ENCODE measurements at places on chromosomes 4 and X.

DNA sequence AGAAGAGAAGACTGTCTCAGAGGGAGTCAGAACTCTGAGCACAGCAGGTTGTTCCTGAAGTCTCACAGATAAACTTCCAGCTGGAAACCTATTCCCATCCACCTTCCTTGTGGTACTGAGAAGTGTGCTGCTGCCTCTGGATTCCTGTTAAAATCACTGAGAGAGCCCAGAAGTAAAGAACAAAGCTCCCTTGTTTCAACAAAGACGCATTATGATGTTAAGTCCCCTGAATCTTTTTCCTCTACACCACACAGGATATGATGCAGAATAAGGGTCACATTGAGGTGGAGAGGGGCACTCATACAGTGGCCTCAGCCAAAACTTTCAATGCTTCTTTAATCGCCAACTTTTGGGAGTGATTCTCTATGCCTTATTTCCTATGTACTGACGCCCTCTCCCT, 321.0 kb downstream of the OPHN1 start:
- no peak for DNase-seq

DNA sequence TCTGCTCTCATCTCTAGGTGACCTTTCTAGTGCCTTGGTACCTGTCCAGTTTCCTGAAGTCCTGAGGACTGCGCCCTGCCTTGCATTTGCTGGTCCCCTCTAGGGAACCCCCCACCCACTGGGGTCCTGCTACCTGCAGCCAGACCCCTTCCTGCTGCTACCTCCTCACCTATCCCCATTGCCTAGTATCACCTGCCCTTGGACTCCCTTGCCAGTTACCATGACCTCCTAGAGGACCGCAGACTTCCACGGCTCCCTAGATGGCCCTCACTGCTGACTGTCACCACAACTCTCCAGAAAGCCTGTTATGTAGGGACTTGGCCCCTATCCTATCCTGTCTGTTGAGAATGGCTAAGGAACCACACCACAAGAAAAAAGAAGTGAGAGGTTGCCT, 166.6 kb downstream of the EFNB1 start:
- no peak for DNase-seq

- DNase-seq, result no peak
Observed at GRCh38 chrX:17692709-17693346, 44.5 kb upstream of the SCML1 start.

DNA sequence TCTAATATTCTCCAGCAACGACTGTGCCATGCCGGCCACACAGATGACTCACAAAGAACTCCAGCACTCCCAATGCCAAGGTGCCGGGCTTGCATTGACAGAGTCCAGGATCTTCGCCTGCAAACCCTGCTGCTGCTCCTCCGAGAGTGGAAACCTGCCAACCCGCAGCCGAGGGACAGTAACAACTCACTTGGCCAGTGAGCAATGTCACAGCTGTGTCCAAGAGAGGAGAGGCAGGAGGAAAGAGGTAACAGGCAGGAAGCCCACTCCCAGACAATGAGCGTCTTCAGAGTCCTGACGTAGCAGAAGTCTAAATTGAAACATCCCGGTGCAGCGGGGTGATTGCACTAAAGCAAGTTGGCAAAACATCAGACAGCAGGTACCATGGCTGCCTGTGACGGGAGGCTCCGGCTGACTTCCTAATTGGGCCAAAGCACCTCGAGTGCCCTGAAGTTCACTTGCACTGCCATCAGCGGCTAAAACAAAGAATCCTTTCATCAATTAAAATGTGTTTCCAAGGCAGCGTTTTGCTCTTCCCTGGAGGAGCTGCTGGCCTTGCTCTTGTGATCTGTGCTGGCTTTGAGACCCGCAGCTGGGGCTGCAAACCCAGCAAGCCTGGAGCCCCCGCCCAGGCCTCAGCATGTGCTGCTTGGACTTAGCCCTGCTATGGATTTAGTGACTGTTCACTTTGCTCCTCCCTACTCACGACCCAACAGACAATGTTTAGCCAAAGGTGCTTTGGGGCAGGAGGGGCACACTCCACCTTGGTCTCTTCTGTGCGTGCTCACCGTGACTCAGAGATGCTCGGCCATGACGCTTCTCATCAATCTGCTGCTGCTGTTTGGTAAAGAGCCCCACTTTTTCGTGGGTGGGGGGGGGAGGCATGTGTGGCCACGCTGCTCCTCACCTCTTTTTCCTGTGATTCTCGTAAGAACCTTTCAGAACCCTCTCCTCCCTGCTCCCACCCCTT, 36.5 kb downstream of the DCTD start:
- no peak for DNase-seq

DNA sequence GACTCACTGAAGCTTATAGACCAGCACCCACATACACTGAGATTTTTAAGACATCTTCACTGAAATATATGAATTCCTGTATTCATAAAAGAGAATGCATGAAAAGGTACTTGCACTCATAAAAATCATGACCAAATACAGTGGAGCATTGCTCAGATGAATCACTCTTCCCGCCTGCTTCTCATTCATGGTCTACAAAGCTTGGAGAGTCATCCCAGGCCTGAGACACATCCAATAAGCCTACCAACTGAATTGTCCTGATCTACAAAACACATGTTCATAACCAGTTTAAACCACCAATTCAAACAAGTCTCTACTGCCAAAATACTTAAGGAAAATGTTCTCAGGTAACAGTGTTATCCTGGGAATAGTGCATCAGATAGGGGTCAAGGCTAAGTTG, 38.1 kb downstream of the PROM1 start:
- DNase-seq, result no peak

- no peak for DNase-seq
Observed at GRCh38 chr4:152680988-152681603, 1.3 kb upstream of the TMEM154 start.

DNA sequence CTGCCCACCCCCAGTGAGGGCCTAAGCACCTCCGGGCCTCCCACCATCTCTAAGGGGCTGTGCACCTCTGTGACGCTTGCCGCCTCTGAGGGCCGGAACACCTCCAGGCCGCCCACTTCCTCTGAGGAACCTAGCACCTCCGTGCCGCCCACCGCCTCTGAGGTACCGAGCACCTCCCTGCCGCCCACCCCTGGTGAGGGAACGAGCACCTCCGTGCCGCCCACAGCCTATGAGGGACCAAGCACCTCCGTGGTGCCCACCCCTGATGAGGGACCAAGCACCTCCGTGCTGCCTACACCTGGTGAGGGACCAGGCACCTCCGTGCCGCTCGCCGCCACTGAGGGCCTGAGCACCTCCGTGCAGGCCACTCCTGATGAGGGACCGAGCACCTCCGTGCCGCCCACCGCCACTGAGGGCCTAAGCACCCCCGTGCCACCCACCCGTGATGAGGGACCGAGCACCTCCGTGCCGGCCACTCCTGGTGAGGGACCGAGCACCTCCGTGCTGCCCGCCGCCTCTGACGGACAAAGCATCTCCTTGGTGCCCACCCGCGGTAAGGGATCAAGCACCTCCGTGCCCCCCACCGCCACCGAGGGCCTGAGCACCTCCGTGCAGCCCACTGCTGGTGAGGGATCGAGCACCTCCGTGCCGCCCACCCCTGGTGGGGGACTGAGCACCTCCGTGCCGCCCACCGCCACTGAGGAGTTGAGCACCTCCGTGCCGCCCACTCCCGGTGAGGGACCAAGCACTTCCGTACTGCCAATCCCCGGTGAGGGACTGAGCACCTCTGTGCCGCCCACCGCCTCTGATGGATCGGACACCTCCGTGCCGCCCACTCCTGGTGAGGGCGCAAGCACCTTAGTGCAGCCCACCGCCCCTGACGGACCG, 977 bp downstream of the MAGEE1 start:
- DNase-seq, result no peak

- DNase-seq, result no peak
Observed at GRCh38 chrX:53133400-53133799, 39.5 kb downstream of the KANTR start.

- no peak for DNase-seq
Observed at GRCh38 chr4:119517361-119518229, 111.0 kb downstream of the PDE5A start.

GRCh38 chr4:5122114-5122513, 70.8 kb downstream of the STK32B start:
- no peak for DNase-seq

GRCh38 chr4:20787940-20788665, 87.8 kb downstream of the PACRGL start:
- DNase-seq, result no peak

GRCh38 chrX:68083510-68083909, 349.8 kb downstream of the OPHN1 start:
- DNase-seq, result no peak

DNA sequence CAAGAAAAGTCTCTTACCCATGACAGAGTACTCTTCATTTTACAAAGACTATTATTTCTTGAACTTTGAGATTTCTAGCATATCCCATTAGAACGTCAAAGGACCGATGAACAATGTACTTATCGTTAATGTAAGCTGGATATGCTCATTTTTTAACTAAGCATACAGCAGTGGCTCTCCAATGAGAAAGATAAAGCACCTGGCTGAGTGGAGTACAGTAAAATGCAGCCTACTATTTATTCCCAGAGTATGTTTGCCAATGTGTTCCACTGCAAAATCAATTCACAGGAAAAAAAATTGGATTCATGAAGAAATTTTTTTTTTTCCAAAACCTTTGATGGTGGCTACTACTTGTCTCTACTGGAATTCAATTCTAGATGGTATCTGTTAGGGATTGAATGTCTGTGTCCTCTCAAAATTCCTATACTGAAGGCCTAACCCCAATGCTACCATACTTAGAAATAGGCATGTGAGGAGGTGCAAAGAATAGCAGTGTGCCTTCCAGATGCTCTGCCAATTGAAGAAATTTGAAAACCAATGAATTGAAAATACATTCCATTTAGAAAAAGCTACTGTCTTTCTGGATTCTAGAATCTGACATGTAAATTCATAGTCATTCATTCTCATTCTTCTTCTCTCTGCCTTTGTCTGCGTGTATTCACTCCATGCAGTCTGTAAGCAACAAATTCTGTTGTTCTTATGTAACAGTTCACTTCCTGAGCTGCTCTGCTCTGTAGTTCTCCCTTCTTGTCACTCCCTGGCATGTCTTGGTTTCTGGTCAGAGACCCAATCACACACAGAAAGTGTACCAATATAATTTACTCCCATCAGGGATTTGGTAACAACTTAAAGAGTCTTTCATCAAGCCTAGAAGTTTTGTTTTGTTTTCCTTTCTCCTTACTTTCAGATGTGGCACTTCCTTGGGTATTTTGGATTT, 61.4 kb downstream of the PAPSS1 start:
- no peak for DNase-seq

DNA sequence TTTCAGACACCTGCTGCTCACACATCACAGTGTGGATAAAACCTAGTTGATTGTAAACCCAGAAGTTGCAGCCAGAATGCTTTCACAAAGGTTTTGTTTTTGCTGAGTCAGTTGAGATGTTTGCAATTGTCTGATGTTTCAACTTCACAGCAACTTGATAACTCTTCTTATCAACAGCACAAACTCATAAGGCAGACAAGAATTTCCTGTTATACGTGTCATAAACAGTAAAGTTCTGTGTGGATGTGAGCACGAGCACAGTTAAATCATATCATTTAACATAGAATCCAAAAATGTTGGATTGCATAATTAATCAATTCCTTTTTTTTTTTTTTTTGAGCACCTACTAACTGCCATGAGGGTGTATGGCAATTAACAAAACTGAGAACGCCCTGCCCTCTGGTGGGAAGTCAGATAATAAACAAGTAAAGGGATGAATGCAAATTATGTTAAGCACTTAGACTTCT, 512.2 kb downstream of the PDHA2 start:
- no peak for DNase-seq

DNA sequence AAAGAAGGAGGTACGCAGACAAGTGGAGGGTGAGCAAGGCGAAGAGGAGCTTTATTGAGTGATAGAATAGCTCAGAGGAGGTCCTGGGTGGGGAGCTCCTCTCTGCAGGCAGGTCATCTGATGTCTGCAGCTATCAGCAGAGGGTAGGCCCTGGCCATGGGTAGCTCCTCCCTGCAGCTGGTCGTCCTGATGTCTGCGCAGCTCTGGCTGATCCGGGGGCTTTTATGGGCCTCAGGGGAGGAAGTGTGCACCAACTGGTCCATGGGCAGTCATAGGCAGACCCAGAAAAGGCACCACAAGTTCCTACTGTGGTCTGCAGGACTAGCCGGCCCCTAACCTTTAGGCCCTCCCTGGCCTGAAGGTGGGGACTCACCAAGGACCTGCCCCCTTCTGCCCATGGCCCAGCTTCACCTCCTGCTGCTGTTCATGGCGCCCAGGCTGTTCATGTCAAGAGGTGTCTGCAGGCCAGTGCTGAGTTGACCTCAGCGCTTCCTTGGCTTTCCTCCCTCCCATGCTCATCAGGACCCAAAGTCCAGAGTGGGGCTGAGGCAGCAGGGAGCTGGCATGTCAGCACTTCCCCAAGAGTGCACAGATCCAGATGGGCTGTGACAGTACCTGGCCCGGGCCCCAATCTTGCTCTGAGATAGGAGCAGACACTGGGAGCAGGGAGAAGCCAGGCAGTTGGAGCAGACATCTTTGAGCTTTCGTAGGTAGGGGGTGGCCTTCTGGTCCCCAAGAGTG, 46.1 kb downstream of the ARAP2 start:
- DNase-seq, result no peak

DNA sequence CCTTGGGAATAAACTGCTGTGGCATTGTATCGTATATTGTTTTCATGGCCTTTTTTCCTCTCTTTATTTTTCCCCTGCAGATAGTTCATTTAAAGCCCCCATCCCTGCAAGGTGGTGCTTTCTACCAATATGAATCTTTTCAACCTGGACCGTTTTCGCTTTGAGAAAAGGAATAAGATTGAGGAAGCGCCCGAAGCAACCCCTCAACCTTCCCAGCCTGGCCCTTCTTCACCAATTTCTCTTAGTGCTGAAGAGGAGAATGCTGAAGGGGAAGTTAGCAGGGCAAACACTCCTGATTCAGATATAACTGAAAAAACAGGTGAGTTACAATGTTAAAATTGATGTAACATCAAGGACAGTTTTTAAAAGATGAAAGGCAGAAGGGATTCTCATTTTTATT, 601 bp downstream of the SMARCAD1 start:
- no peak for DNase-seq

GRCh38 chr4:7285244-7286094, 93.1 kb downstream of the SORCS2 start:
- DNase-seq, result no peak

- no peak for DNase-seq
Observed at GRCh38 chr4:174255786-174256185, 27.7 kb downstream of the FBXO8 start.

DNA sequence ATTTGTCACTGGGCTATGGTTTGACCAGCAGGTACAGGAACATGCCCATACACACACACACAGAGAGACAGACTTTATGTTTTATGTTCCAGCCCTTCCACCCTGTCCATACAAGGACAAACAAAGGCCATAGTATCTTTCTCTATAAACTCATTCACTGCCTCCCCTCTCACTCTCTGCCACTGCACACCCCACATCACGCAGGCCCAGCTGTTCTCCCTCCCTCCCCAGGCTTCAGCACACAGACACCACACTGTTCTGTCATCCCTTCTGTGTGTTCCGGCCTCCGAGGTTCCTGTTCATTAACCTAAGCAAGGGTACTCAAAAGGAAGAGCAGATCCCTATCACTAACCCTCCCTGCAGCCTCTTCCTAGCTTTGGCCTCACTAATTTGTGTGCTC, 17.8 kb downstream of the LAS1L start:
- no peak for DNase-seq

GRCh38 chr4:6278801-6279197, 9.1 kb downstream of the WFS1 start:
- no peak for DNase-seq

Data from iPS DF 19.7 (cell line).